GM12891 (cell line): ENCODE measurements at places on chromosomes 11 and 22.

DNA sequence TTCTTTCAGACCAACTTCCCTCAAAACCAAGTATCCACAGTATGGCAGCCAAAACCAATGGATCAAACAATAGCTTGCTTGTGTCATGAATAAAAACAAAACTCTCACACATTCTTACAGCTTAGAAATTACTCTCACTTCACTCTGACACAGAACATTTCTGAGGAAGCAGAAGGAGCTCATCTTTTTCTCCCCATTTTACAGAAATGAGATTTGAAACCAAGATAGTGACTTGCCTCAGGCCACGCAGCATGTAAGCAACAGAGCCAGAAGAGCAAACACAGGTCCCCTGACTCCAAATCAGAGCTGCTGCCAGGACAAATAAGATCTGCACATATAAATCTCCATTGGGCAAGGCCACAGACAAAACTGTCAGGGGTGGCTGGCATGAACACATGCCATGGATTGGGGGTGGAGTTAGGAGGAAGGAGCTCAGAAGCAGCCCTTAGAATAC lies 64.8 kb downstream of the RAB30 start:
- DNase-seq, result no peak

DNA sequence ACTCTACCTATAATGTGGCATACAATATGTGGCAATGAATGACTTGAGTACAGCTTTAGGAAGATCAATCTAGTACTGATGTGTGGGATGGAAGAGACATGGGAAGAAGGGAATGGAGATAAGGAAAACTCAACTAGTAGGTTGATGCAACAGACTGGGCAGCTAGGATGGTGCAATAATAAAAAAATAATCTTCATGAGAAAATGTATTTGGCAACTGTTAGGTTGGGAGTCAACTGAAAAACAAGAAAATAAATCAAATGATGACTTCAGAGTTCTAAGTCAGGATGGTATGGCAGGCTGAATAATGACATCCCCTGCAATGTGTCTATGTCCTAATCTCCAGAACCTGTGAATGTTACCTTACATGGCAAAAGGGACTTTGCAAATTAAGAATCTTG lies 236.8 kb upstream of the PITPNB start:
- DNase-seq, result no peak

DNA sequence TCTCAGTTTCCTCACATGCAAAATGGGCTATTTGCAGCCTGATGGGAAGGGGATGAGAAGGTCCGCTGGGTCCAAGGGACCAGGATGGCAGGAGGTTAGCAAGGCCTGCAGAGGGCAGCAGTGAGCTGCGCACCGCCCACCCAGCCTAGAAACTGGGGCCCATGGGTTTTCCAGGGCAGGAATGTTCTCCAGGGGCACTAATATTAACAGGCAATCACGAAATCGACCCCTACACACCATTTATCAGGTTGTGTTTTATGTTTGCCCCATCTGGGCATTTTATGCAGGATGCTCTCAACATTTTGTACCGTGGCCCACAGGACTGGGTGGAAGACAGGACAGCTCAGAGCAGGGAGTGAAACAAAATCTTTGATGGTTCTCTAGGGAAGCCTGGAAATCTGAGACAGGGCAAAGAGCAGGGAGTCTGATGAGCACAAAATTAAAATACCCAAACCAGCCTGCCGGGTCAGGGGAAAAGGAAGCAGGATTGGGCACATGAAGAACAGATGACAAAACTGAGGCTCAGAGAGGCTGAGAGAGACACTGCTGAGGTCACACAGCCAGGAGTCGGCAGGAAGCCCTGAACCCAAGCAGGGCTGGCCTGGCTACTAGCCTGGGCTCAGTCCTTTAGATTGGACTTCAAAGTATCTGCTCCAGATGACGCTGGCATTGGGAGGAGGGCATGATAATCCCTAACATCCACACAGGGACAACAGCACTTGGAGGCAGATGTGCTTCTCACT lies 1.6 kb upstream of the BCR start:
- DNase-seq, result peak; percentile 62

- no peak for DNase-seq
Observed at GRCh38 chr11:124190298-124191139, 7.4 kb downstream of the OR10D3 start.

- DNase-seq, result no peak
Observed at GRCh38 chr11:34787348-34787747, 128.8 kb downstream of the APIP start.

GRCh38 chr11:128061281-128061871 lies 526.0 kb downstream of the ETS1 start:
- no peak for DNase-seq

GRCh38 chr11:83990160-83990733 lies 704.1 kb upstream of the CCDC90B start:
- no peak for DNase-seq

- no peak for DNase-seq
Observed at GRCh38 chr11:102546923-102547471, 16.4 kb upstream of the MMP7 start.

DNA sequence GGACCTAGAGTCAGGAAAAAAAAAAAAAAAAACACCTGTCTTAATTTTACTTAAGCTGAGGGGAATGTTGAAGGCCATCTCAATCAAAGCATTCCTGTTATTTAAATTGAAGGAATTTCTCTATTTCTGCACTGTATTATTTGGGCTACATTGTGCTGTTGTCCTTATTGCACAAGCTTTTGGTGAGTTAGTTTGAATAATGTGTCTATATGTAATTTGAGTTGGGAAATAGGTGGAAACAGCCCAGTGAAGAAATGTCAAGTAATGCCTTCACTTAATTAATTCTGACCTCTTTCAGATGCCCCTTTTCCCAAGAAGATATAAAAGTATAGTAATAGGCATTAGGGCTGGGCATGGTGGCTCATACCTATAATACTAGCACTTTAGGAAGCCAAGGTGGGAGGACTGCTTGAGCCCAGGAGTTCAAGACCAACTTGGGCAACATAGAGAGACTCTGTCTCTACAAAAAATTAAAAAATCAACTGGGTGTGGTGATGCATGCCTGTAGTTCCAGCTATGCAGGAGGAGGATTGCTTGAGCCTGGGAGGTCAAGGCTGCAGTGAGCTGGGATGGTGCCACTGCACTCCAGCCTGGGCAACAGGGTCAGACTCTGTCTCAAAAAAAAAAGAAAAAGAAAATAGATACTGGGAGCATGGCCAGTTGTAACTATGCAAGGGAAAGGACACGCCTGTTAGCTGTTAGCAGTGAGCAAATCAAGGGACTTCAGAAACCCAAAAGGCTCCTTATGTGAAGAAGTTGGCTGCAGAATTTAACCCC lies 34.9 kb downstream of the OR10A6 start:
- no peak for DNase-seq

DNA sequence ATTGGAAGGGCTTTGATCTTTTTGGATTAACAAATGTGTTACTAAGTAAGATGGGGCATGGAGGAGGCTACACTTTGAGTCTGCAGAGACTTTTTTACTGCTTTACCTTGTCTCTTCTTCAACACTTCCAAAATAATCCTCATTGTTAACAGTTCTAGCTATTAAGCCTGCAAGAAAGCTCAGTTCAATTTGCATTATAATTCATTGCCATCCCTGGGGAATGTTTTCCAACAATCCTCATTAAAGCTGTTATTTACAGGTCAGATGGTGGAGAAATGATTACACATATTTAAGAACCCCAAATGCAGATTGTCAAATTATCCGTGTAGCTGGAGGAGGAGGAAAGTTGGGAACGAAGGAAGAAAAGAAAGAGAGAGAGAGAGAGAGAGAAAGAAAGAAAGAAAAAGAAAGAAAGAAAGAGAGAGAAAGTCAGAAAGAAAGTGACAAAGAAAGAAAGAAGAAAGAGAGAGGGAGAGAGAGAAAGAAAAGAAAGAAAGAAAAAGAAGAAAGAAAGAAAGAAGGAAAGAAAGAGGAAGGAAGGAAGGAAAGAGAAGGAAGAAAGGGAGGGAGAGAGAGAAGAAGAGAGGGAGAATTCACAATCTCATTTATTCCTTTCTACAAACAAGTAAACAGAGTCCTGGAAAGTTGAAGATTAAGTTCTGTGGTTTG lies 443.9 kb downstream of the INSC start:
- DNase-seq, result no peak

GRCh38 chr11:62054484-62055121 lies 69.2 kb upstream of the INCENP start:
- DNase-seq, result no peak

DNA sequence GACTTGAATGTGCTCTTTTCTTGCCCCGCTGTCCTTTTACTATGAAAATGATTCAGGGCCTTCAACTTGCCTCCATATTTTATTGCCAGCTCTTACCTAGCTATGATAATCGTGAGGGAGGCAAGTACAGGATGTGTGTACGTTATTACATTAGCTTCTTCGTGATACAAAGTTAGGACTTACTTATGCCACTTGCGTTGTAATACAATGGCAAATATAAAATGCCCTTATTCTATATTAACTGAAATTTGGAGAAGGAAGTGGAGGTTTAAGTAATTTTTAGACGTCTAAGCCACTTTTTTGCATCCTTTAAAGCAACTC lies 10.8 kb upstream of the CCT8L2 start:
- no peak for DNase-seq

GRCh38 chr11:69630017-69630416 lies 10.9 kb upstream of the CCND1 start:
- DNase-seq, result no peak
